ENCODE measurements at places on chromosomes 16 and 17.

- no peak for DNase-seq
These were observed 7.5 kb downstream of the COTL1 start for GRCh38 chr16:84610376-84610775.

DNA sequence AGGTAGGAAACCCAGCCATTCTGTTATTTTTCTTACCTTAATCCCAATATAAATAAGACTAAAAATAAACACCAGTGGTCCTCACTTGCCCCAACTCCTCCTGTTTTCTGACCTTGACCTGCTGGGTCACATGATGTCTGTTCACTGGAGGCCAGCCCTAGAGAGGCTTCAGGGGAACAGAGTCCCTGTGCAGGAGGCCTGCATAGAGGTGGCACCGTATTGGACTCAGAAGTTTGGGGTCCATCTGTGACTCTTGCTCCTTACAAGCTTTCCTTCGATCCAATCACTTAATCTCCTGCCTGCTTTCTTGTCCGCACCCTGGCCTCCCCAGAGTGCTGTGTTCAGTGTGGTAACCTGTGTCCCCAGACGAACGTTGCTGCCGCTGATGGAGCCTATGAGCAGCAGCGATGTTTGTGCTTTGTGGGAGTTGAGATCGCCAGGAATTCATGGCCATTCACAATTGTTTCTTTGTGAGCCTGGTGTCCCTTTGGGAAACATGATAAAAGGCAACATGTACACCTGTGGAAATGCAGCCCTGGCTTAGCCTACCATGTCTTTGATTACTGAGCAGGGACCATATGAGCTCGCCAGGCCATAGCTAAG is 4.7 kb downstream of the IGSF6 start:
- DNase-seq = no peak

DNA sequence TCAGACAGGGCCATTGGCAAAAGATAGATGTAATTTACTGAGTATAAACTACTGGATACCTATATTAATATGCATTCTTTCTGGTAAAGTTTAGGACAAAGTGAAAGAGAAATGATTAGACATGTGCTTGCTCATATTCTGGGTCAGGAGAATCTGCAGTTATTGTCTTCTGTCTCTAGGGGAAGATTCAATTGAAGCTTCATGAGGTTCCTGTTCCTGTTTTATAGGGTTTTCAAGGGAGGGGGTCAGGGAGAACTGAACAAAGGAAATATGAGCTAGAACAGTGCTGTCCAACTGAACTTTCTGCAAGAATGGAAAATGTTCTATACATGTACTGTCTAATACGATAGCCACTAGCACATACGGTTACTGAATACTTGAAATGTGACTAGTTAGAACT is 59.3 kb upstream of the CORO6 start:
- DNase-seq = peak; percentile 41

DNA sequence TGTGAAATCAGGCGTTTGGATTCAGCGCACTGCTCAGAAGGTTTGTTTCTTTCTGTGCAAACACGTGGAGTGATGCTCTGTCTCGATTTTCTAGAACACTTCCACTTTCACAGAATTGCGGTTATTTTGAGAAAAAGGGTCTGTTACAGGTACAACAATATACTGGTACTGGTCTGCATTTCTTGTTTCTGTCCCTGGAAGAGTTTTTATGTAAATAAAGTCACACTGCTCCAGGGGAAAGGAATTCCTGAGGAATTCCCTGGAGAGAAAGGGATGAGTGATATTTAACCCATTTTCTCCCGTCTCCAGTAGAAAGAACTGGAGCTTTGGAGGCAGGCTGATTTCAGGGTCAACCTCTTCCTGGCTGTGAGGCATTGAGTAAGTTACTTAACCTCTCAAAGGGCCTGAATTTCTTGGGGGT is 16.2 kb upstream of the RMI2 start:
- peak; percentile 59 for DNase-seq

- no peak for DNase-seq
These were observed 201.8 kb downstream of the SLC39A11 start for GRCh38 chr17:72890711-72891110.
